ENCODE measurements at places on chromosomes 3 and 15.

DNA sequence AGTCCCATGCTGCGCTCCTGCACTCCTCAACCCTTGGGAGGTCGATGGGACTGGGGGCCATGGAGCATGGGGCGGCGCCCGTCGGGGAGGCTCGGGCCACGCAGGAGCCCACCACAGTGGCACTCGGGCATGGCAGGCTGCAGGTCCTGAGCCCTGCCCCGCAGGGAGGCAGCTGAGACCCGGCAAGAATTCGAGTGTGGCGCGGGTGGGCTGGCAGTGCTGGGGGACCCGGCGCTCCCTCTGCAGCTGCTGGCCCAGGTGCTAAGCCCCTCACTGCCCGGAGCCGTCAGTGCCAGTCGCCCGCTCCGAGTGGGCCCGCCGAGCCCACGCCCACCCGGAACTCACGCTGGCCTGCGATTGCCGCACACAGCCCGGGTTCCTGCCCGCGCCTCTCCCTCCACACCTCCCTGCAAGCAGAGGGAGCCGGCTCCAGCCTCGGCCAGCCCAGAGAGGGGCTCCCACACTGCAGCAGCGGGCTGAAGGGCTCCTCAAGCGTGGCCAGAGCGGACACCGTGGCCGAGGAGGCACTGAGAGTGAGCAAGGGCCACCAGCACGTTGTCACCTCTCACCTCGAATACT lies 200.3 kb downstream of the ROBO2 start:
- DNase-seq = no peak

DNA sequence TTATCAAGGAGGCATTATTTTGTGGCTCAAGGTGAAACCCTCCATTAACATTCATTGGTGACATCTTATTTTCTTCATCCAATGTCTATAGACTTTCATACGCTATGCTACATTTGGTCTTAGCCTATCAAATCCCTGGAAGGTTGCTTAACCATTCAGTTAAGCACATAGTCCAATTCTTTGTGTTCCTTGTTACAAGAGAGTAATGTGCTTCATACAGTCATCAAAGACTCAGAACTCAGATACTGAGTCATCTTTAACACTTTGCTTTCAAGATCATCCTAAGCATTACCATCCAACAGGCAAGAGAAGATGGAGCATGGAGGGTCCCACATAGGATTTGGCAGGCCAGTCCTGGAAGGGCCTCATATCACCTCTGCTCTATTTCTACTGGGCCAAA lies 1202.1 kb downstream of the ROBO1 start:
- no peak for DNase-seq

DNA sequence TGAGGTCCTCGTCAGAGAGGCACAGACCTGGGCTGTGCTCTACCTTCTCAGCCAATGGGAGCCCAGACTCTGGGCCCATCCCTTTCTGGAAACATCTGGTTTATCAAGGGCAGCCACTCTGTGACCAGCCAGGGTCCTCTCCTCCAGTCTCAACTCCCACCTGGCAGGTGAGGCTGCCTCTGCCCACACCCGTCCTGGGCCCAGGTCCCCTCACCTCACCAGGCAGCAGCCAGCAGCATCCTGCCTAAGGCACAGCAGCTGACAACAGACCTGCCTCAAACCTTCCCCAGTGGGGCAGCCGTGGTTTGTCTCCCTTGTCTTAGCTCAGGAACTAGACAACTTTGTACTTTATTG lies 8.7 kb upstream of the VIPR1 start:
- DNase-seq = no peak

DNA sequence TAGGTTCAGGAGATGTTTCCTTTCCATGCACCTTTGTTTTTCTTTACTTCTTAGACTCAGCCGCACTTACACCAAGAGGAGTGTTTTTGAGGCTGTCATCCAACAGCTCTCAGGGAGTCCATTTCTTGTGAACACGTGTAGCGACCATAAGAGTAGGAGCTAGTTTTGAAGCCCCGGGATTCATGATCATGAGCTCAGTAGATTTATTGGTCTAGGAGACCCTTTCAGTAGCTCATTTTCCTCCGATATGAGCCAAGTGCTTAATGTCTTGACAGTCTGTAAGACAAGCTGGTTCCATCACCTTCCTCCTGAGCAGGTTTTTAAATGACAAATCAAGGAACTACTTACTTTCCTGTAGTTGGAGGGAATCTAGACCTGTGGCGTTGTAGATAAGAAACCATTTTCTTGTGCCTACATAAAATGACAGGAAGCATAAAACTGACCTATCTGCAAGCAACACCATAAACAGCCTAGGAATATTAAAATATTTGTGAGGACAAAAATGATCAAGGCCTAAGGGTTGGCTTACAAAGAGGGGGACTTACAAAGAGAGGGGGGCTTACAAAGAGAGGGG lies 172.6 kb upstream of the BHLHE40 start:
- DNase-seq = no peak

GRCh38 chr15:94579286-94579685 lies 347.9 kb downstream of the MCTP2 start:
- no peak for DNase-seq

DNA sequence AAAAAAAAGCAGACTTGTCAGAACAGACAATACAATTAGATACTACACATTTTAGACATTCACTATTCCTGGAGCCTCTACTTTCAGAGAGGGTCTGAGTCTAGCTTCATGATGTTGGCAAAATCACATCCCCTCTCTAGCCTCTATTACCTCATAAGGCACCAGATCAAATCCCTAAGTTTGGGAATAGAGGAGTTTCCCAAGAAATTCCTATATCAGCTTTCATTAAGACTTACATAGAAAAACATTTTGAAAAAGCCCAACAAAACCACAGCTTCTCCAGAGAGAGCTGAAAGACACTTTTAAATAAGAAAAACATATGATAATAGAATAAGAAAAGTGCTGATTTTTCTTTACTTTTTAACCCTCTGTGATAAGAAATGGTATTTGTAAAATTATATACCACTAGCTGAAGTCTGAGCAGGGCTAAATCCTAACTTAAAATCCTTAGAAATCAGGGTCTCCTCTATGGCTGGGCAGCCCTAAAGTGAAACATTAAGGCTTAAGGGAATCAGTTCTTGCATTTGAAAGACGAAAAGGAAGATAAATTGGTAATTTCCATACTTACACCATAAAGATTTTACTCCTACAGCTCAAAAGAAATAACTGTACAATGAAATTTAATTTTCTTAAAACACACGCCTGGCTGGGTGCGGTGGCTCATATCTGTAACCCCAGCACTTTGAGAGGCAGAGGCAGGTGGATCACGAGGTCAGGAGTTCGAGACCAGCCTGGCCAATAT lies 4.3 kb downstream of the TBC1D2B start:
- no peak for DNase-seq

- no peak for DNase-seq
Observed at GRCh38 chr3:108037770-108038169, 53.1 kb downstream of the CD47 start.

- DNase-seq = no peak
Observed at GRCh38 chr3:4008205-4008604, 209.0 kb downstream of the LRRN1 start.

DNA sequence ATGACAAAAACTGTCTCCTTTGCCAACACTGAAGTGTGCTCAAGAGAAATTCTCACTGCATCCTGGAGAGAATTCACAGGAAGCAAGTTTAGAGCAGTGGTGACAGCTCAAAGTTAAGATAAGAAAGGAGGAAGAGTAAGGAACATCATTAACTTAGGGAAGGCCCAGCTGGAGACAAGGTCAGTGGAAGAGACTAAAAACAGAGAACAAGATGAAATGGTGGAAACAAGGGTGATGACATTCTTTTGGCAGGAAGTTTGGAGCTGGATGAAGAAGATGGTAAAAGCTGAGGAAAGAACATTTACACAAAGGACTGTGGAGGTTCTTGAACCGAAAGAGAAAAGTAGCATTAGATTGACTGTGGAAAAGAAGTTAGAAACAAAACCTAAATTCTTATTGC lies 6.7 kb upstream of the SUCLG2 start:
- DNase-seq = no peak

DNA sequence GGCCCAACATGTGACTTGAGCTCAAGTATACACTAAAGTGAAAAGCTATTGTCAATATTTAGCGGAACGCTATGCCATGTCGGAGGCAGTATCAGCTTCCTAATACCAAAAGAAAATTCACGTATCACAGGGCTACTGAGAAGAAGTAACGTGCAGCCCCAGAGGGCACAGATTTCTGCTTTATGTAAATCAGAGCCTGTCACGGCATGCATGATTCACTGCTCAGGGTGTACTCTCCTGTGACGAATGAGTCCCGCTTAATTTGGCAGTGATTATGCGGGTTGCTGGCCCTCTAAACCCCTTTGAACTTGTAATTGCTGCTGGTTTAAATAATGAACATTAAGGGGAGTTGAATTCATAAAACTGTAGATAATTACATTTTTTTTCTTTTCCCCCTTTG lies 85.3 kb downstream of the MEIS2 start:
- no peak for DNase-seq

GRCh38 chr3:11534011-11534792 lies 109.5 kb downstream of the VGLL4 start:
- no peak for DNase-seq

DNA sequence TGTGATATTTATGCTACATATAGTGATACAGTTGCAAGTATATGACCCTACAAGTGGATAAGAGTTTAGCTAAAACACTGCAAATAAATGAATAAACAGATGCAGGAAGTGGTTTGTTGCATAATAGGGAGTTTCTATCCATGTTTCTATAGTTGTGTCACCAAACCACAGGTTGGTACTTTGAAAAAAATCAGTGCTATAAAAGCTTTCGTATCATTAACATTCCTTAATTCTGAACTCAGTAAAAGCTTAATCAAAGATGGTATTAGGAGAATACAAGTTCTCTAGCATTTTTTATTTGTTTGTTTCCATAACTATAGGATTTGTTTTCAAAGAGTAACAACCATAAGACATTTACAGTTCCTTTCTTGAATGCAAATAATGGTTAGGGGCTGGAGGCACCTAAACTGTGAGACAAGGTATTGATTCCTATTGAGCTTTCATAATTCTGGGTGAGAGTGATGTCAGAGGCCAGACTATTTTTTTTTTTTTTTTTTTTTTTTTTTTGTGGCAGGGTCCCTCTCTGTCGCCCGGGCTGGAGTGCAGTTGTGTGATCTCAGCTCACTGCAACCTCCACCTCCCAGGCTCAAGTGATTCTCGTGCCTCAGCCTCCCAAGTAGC lies 29.6 kb downstream of the CPOX start:
- no peak for DNase-seq

GRCh38 chr3:143224716-143225115 lies 105.1 kb downstream of the CHST2 start:
- DNase-seq = no peak

DNA sequence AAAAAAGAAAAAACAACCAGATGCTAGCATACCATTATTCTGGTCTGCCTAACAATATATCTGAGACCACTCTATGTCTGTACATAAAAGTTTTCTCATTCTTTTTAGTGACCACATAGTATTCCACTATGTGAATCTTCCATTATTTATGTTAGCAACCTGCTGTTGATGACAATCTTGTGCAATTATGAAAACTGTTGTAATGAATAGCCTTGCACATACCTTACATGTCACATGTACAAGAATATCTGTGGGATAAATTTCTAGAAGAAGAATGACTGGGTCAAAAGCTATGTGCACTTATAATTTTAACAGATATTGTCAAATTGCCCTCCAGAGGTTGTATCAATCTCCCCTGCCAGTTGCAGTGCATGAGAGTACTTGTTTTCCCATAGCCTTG lies 62.5 kb downstream of the ARHGAP31 start:
- no peak for DNase-seq

DNA sequence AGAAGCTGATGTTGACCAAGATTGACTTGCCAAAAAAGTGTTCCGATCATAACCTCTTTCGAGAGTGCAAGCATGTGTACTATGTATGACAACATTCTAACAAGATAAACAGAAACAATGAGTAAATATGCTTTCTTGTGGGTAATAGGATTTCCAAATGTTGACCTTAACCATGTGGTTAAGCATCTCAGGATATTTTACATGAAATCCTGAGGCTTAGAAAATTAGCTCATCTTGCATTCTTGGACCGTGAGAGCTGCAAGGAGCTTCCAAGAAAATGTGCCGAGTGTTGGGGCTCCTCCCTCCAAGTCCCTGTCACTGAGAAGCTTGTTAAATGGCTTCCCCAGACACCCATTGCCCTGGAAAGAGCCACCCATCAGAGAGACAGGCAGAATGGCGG lies 50.1 kb downstream of the C3orf20 start:
- no peak for DNase-seq
